ENCODE measurements at places on chromosomes 2 and 18. TPM values are rescaled to one million over a fixed set of nuclear protein-coding genes. Genes with fewer than 3 reads are reported as not detected.

Gene SOWAHC
- total RNA-seq, result 51.6 TPM

Gene IL18RAP
- not detected for total RNA-seq

- no peak for DNase-seq
Observed at GRCh38 chr2:99756059-99756458, 266.2 kb upstream of the REV1 start.

- DNase-seq, result no peak
Observed at GRCh38 chr2:179825494-179825893, 35.9 kb downstream of the ZNF385B start.

- DNase-seq, result peak; percentile 39
Observed at GRCh38 chr18:74197705-74198341, 49.5 kb downstream of the TIMM21 start.

GRCh38 chr2:134398300-134398699 is 144.4 kb downstream of the MGAT5 start:
- DNase-seq, result no peak

DNA sequence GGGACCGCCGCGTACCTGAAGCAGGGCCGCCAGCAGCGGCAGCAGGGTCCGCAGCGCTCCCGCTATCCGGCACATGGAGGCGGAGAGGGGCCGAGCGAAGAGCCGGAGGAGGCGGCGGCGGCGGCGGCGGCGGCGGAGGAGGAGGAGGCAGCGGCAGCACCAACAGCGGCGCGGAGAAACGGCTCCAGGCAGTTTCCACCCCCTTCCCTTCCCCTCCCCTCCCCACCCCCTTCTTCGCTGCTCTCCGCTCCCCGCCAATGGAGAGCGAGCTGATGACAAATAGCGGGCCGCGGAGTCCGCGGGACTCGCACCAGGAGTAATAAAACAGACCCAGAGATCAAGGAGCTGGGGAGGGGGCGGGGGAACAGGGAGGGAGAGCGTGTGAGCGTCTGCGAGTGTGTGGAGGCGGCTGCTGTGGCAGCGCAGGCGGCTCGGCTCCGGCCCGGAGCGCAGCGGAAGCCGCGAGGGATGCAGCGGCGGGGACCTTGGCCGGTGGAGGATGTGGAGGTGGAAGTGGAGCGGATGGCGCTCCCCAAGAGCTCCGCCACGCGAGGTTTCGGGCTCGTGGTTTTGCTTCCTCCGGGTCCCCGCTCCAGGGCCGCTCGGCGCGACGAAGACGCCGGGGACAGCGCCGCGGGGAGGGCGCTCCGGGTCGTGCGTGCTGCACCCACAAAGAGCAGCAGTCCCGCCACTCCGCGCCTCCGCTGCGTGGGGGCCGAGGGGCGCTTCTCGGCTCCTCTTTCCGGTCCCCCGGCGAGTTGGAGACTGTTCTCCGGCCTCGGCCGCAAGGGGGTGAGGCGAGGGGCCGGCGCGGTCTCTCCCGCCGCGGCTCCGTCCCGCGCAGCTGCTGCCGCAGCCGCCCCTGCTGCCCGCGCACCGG is at the start of gene CDH2:
TSS of gene CDH2 (minus strand) at position 183 of the 880 bp plus-strand sequence. CDS start at position 75, 108 bp downstream.
- DNase-seq, result no peak

DNA sequence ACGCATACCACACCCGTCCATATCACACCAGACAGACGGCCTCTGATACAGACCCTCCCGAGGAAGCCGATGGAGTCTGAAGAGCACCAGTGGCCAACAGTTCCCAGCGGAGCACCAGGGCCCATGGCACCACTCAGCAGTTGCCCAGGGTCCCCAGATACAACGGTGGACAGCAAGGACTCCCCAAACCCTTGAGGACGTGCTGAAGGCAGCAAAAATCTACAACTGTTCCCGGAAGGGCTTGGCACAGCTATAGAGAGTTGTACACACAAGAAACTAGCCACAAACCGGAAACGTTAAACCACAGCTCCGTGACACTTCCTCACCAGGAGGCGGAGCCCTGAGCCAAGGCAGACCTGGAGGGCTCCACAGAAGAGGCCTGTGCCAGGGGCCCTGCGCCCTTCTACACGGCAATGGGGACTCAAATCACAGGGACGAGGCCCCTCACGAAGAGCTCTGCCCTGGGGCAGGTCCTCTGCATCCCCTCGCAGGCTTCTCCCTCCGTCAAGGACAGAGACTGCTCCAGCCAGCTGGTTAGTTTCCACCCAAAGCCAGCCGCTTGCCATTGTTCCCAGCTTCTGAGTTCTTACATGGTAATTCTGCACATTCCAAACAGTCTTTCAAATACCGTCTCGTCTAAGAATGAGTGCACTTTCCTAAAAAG is 133.4 kb downstream of the HDAC4 start:
- peak; percentile 64 for DNase-seq

DNA sequence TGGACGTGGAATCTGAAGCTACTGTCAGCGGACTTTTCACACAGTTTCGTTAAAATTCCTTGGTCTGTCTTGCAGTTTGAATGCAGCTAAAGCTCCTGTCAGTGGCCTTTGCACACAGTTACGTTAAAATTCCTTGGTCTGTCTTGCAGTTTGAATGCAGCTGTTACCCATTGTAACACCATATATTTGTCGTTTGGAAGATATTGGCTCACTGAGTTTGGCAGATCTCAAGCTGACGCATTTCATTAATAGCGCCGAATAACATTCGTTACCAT is 1.0 kb downstream of the LIMS1 start:
- no peak for DNase-seq

GRCh38 chr2:133171393-133172004 is 396.8 kb downstream of the NCKAP5 start:
- peak; percentile 76 for DNase-seq

DNA sequence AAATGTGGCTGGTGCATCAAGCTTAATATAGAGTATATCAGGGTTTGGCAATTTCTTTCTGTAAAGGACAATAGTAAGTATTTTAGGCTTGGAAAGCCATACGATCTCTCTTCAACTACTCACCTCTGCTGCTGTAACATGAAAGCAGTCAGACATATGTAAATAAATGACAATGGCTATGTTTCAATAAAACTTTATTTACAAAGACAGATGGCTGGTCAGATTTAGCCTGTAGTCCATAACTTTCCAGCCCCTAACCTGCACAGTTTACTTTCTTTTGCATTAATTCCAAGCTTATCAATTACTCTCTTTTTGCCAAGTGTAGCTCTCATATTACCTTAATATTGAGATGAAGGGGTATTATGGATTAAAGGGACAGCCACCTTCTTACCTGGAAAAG is 83.1 kb downstream of the LRATD1 start:
- DNase-seq, result no peak

DNA sequence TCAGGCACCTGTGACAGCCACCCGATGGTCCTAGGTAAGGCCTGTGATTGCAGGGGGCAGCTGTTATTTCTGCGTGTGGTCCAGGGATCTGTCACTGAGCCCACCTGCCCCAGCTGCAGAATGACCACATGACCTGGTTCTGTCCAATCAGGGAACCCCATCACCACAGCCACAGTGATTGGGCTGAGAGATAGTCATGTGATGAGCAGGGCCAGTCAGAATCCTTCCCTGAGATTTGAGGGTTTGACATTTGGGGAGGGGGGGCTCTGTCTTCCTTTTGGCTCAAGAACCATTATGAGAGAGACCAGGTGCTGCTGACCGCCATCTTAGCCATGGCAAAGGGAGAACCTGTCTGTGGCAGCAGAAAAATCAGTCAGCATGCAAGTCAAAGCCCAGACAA is 147.2 kb downstream of the SMAD7 start:
- no peak for DNase-seq

DNA sequence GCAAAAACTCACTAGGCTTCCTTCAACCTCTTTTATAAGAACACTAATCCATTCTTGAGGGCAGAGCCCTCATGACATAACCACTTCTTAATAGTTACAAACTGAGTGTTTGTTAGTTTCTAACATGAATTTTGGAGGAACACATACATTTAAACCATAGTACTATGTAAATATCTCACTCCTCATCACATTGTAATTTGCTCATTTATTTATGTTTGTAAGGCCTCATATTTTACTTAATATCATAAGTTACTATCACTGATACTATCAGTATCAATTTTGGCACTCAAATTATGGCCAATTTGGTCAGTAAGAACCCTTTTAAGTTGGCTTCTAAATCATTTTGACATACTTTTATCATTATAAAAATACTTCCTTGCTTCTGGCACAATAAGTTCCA is 603.1 kb downstream of the ZEB2 start:
- no peak for DNase-seq

DNA sequence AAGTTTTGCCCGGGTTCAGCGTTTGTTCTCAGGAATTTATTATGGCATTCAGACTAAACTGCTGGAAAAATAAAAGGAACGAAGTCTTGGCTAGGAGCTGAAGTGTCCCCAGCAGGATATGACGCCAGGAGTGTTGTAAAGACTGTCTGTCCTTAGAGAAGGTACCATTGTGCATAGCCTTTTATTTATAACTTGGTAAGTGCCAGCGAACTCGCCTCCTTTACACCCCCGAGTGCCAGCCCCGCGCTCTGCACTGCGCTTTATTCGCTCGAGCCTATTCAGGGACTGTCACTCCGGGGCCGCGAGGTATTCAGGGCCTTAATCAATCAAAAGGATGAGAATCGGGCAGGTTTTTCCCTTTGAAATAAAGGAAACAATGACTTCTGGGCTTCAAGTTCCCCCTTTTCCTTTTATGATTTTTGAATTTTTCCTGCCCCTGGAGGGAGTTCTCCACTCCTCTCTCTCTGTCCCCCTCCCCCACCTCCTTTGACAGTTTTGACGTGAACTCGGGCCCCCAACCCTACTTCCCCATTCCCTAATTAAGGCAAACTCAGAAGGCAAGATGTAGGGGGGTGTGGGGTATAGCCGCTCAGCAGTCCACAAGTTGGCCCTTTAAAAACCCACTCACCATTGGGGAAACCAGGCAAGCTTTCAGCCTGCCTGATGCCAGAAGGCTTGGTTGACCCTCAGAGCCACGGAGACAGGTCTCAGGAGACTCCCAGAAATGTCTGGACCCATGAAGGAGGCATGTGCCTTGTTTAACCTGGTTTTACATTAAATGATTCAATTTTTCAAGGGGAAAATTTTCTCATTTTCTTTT is 1.3 kb upstream of the PAX3 start:
- DNase-seq, result no peak

All from HT-29 (cell line).